Left hindlimb (tissue), 1 donor: ENCODE measurements at places on chromosomes 12 and 14.

GRCh38 chr12:26090836-26091510 is 33.9 kb downstream of the BHLHE41 start:
- no peak for DNase-seq

- no peak for DNase-seq
Measured at GRCh38 chr14:70002589-70003346, 123.6 kb downstream of the SMOC1 start.

GRCh38 chr12:76530516-76530915 is 29.1 kb downstream of the OSBPL8 start:
- DNase-seq: no peak

DNA sequence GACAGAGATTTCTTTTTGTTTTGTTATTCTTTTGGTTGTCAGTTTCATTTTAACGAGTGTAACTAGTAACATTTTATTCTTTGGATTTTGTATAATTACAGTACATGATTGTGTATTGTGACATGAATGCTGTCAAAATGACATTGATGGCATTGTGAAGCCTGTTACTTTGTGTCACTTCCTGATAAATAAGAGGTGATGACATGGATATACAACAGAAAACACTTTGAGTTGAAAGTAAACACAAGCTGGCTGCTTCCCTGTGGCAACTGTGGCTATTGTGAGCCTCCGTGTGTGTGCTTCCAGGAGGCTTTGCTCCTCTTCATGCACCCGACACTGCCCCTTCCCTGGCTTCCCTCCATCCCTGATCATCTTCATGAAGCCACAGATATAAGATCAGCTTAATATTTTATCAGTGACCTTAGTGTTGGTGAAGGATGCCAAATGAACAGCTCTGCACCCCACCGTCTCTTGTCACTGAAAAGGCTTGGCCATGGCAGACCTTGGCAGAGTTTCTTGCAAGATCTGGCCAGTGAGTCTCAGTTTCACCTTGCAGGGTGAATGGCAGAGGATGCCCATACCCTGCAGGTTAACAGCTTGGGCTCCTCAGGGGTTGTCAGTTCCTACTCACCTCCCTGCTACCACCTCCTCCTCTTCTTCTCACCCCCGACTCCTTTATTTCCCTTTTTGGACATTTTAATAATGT is 191.9 kb downstream of the EPS8 start:
- DNase-seq: no peak

DNA sequence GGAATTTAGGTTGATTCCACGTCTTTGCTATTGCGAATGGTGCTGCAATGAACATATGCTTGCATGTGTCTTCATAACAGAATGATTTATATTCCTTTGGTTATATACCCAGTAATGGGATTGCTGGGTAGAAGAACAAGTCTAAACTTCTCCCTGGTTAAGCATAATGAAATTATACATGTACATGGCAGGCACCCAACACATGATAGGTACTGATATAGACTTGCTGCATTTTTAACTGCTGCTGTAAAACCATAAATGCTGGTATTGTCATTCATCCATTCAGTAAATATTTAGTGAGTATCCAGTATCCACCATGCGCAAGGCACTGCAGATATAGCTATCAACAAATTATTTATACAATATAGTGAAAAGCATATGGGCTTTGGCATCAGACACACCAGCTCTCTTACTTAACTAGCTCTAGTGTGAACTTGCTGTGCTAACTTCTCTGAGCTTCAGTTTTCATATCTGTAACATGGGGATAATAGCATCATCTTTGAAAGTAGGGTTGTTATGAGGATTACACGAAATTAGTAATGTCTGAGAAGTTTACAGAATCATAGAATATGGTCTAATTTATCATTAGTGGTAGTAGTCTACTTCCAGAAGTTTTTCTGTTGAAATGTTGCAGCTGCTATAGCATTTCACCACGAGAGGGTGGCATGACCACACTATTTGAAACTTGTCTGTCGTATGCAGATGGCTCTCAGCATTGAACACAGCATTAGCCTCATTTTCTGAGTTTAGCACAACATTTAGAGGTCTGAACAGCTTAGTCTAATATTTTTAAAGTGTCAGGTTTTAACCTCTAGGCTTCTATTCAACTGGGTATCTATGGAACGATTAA is 32.0 kb upstream of the SEL1L start:
- DNase-seq: no peak

- DNase-seq: peak; percentile 68
Measured at GRCh38 chr14:94805680-94806288, 35.9 kb upstream of the GSC start.

- no peak for DNase-seq
Measured at GRCh38 chr12:33438851-33439586, 600 bp downstream of the SYT10 start.

DNA sequence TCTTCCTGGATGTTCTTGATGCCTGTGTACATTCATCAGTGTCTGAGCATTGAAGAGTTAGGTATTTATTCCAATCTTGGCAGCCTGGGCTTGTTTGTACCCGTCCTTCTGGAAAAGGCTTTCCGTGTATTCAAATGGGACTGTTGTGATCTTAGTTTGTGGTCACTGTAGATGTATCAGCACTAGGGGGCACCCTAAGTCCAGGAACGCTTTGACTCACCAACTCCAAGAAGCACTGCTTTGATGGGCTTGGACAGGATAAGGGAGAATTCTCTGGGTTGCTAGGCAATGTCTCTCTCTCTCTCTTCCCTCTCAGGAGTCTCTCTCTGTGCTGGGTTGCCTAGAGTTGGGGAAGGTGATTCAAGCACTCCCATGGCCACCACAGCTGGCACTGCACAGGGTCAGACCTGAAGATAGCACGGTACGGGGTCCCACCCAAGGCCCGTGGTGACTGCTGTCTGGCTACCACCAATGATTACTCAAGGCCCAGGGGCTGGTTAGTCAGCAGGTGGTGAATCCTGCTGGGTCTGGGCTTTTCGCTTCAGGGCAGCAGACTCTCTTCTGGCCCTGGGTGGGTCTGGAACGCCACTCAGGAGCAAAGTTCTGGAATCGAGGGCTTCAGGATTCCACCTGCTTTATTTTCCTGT is 211.1 kb upstream of the RGS6 start:
- no peak for DNase-seq

DNA sequence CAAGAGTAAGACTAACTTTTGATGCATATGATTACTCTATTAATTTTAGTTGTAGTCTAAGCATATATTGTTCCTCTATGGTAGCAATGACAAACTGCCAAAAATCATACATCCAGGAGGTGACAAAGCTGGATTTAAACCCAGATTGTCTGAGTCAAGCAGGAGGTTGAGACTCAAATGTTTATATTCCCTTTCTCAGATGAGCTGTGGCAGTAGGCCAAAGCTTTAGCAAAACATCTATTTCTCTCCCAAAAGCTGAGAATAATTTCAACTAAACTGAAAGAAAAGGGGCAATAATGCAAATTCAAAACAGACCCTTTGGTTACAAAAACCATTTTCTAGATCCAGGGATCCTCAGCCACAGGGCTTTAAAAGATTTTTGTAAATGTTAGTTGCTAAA is 173.6 kb downstream of the SEC23A start:
- no peak for DNase-seq
